ENCODE measurements at places on chromosomes 1 and 21.

GRCh38 chr21:29271927-29272333, 26.8 kb upstream of the BACH1 start:
- DNase-seq, result no peak

DNA sequence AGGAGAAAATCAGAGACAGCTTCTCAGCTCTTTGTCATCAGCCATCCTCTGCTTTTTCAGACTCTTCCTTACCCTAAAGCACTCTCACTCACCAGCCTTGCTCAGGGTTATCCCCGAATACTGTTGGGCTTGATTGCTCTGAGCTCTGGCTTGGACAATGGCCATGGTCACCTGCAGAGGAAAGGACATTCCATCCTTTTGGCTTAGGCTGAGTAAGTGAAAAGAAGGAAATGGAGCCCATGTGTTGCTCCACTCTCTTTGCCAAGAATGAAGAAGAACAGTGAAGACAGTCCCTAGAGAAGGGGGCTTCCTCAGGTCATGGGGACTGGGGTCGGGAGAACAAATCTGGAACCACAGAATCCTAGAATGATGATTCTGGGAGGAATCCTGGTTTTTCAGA, 2.3 kb downstream of the MTMR11 start:
- DNase-seq, result no peak

DNA sequence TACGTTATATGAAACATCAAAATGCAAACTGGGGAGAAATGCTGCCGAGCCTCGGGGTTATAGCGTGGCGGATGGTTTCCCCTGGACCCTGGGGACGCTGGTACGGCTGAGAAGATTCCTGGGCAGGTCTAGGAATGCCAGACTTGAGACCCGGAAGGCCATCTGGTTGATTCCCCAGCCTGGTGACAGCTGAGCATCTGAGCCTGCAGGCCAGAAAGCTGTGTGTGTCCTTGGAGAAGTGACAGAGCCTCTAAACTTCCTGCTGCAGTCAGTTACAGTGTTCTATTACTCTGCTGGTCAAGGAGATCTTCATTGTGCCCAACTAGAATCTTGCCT, 2.3 kb downstream of the VASH2 start:
- DNase-seq, result no peak

- DNase-seq, result no peak
Measured at GRCh38 chr1:239566074-239566473, 179.7 kb downstream of the CHRM3 start.
